ENCODE measurements at places on chromosomes 5 and 9.

- no peak for DNase-seq
Measured at GRCh38 chr5:133203317-133204305, 151.8 kb downstream of the HSPA4 start.

DNA sequence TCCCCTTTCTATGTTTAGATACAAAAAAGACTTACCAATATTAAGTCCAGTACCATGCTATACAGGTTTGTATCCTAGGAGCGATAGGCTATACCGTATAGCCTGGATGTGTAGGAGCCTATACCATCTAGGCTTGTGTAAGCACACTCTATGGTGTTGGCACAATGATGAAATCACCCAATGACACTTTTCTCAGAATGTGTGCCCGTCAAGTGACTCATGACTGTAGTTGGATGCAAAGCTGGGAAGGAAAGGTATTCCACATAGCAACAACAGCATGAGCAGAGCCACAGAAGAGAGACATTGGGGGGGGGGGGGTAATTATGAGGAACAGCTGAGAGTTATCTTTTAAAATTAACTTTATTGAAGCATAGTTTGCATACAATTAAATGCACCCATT, 63.2 kb downstream of the TTLL11 start:
- DNase-seq, result no peak

GRCh38 chr9:15420796-15421195, 1.9 kb upstream of the SNAPC3 start:
- no peak for DNase-seq

- no peak for DNase-seq
Measured at GRCh38 chr5:152437866-152438265, 32.8 kb upstream of the NMUR2 start.

DNA sequence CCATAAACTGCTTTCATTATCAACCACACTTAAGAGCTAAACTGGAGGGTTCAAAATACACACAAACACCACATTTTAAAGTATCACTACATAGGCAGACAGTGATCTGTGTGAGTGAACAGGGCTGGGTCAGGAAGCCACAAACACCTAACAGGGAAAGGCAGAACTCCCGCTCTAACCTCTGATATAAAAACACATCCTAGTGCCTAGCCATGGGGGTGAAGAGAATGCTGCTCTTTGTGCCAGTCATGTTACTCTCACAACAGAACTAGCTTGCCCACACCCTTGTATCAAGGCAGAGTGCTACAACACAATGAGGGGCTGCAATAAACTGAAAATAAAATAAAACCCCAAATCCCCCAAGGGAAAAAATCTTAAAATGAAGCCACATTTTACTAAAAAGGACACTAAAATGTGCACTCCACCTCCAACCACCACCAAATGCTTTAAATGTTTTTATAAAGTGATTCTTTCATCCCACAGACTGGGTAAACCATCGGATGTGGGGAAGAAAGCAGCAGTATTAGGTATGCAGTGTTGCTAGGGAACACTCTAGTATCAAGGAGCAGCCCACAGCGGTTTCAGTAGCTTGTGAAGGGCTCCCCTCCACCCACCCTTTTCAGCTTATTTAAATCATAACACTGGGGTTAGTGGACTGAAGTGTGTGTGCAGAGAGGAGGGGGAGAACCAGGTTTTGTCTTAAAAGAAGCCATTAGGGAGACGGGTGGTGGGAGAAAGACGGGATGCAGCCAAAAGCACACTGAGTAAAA, 64.5 kb downstream of the TMEM161B start:
- no peak for DNase-seq

GRCh38 chr5:168464214-168464613, 22.1 kb upstream of the RARS1 start:
- no peak for DNase-seq

GRCh38 chr9:107637421-107638420, 148.2 kb upstream of the KLF4 start:
- peak; percentile 66 for DNase-seq
